ENCODE measurements at places on chromosomes 7 and 10.

- no peak for DNase-seq
These were observed 31.1 kb downstream of the PSAP start for GRCh38 chr10:71819985-71820384.

DNA sequence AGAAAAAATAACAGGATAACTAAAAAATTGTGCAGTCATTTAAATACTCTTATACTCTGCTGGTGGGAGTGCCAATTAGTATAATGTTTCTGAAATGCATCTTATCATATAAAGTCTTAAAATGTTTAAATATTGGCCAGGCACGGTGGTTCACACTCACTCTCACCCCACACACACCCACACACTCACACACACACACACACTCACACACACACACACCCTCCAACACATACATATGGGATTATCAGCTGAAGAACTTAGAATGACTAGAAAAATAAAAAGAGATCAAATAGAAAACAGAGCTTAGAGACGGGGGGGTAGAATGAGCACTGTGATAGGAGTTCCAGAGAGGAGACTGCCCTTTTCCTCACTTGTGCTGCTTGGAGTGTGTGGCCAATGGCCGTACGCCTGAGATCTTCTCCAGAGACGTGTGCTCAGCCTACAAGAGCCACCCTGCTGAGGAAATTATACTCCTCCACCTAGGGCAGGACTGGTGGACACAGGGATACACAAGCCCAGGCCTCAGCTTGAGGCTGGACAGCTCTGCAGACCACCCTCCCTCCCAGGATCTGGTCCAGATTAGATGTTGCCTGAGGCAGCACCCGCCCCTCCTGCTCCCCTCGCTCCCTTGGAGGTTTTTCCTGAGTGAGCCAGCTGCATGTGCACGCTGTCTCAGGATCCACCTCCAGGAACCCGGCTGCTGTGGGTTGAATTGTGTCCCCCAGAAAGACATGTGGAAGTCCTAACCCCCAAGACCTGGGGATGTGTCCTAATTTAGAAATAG lies 26.5 kb upstream of the PRKAG2 start:
- no peak for DNase-seq

- DNase-seq = no peak
These were observed 233.1 kb downstream of the CCDC3 start for GRCh38 chr10:12768156-12769100.

- DNase-seq = no peak
These were observed 279.3 kb upstream of the SORCS1 start for GRCh38 chr10:107443813-107444212.

GRCh38 chr7:151244196-151244840 lies 4.2 kb downstream of the SMARCD3 start:
- DNase-seq = no peak

DNA sequence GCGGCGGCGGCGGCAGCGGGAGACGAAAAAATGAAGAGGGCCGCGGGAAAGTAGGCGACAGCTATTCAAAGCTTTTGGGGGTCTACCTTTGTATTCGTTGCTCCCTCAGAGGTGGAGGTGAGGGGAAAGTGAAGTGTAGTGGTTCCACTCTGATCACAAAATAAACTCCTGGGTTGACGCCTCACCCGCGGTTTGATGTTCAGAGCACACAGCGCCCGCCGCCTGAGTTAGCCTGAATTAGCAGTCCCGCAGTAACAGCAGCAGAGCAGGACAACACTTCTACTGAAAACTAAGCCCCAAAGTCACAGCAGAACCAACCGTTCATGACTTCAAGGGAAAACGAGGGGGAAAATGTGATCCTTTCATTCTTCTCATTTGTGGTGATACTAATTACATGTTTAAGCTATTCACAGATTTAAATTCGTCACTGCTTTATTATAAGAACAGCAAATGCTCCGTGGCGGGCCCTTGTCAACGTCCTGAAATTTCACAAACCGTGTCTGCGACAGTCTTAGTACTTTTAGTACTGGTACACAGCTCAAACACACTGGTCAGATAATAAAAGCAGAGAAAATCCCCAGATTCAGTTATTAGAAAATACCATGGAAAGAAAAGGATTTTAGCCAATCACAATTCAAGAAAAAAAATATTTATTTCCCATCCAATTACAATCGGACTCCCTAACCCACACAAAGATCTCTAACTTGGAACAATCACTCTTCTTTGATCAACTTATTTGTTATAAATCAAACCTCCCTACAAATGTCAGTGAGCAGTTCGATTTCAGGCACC lies 563 bp upstream of the JMJD1C start:
- peak; percentile 22 for DNase-seq

All from AG09319 (cell line).